AG10803 (cell line): ENCODE measurements at places on chromosomes 5 and 9.

DNA sequence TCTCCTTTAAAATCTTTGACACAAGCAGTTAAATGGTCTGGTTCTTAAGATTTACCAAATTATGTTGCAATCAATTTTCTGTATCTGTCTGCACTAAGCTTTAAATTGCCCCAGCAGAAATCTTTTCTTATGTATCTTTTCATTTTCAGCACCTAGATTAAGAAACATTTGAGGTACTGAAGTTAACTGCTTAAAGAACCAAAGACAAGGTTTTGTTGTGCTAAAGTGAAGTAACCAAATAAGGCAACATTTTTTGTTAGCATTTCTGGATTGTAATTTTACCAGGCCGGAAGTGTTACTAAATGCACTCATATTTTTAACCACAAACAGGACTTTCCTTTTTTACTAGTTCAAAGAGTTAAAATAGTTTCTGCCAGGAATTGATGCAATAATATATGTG, 24.1 kb upstream of the MTAP start:
- peak; percentile 82 for DNase-seq

DNA sequence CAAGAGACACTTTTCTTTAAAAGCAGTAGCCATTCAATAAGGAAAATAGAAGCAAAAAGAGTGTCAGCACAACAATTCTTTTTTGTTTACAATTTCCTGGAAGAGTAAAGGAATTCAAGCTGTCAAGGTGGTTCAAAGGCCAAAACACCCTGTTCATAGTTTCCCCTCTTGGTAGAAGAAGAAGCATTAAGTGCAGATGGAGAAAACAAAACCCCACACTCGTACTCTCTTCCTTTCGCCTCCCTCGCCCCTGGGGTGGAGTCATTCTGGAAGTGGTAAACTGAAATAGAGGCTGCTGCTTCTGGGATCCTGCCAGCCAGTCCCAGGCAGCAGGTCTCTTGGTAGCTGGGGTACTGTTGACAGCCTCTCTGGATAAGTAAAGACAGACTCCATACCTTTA, 105.0 kb downstream of the ANKRD55 start:
- DNase-seq = no peak

DNA sequence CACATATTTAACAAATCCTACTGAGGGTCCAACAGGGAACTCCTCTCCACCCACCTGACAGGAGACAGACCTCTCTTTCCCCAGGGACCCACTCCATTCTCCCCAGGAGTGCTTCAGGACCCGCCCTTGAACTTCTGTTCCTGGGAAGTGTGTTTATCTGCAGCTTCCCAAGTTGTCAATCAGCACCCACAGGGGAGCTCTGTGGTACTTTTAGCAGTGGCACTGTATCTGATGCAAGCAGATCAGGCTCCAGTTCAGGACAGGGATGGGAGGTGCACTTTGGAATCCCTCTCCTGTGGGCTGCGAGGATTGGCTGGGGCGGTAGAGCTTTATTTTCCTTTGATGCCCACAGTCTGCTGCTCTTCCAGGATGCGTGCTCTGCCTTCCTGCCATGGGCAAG, 8.7 kb downstream of the GALNT10 start:
- DNase-seq = no peak

GRCh38 chr9:33162721-33163311, 4.3 kb downstream of the B4GALT1 start:
- DNase-seq = peak; percentile 95

GRCh38 chr5:89090037-89090436, 207.1 kb upstream of the MEF2C start:
- peak; percentile 49 for DNase-seq

DNA sequence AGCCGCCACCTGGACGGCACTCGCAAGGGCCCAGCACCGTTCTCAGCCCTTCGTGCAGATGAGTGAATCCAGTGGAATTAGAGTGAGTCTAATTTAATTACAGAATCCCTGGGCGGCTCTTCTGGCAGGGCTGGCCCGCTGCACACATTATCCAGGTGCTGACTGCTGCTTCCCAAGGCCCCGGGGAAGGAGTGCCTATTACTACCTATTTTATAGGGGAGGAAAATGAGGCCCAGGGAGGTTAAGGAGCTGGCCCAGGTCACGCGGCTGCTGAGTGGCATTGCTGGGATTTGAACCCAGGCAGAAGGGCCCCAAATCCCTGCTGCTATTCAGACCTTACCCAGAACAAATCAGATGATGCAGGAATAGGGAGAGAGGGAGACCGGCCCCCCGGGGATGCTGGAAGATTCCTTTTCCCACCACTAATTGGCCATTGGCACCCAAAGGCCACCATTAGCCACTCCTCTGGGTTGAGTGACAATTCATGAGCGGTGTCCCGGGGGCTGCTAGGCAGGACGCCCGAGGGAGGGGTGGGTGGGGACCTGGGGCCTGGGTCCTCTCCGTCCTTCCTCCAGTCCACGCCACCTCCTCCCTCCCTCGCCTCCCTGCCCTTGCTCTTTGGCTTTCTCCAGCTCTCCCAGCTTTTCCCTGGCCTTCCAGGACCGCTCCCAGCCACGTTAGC, 10.3 kb upstream of the QRFP start:
- no peak for DNase-seq

- no peak for DNase-seq
These were observed 556.6 kb upstream of the TUSC1 start for GRCh38 chr9:26234865-26235264.

GRCh38 chr5:13627673-13628454, 316.6 kb downstream of the DNAH5 start:
- no peak for DNase-seq

GRCh38 chr9:90880669-90881068, 79.0 kb downstream of the SYK start:
- DNase-seq = no peak

DNA sequence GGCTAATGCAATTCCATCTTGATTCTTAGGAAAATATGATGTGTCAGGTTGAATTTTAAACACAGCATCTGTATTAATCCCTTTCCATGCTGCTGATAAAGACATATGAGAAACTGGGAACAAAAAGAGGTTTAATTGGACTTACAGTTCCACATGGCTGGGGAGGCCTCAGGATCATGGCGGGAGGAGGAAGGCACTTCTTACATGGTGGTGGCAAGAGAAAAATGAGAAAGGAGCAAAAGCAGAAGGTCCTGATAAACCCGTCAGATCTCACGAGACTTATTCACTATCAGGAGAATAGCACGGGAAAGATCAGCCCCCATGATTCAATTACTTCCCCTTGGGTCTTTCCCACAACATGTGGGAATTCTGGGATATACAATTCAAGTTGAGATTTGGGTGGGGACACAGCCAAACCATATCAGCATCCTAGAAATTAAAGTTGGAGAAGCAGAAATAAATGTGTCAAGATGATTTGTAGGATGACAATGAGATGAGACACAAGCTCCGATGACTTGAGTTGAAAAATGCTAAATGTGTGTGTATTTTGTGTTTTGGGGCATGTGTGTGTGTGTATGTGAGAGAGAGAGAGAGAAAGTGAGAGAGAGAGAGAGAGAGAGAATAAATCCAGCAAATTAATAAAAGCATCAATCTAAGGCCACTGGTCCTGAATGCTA, 48.5 kb upstream of the ANKRD55 start:
- no peak for DNase-seq

DNA sequence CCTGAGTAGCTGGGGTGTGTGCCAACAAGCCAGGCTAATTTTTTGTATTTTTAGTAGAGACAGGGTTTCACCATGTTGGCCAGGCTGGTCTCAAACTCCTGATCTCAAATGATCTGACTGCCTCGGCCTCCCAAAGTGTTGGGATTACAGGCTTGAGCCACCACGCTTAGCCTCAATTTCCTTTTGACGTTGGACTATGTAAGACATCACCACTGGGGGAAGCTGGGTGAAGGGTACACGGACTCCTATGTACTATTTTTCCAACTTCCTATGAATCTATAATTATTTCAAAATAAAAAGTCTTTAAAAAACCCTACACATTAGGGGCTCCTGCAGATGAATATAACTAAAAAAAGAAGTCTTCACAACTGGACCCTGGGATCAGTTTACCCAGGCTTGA, 44.0 kb downstream of the NKX2-5 start:
- DNase-seq = no peak

GRCh38 chr5:65625743-65626142, 916 bp downstream of the SHLD3 start:
- no peak for DNase-seq

GRCh38 chr9:477193-477592, 262.5 kb downstream of the DOCK8 start:
- DNase-seq = no peak
